HCEC 1CT (cell line): ENCODE measurements at places on chromosomes 1 and 21.
A peak's percentile ranks its signal among the peaks of the same experiment; 100 is the strongest.

DNA sequence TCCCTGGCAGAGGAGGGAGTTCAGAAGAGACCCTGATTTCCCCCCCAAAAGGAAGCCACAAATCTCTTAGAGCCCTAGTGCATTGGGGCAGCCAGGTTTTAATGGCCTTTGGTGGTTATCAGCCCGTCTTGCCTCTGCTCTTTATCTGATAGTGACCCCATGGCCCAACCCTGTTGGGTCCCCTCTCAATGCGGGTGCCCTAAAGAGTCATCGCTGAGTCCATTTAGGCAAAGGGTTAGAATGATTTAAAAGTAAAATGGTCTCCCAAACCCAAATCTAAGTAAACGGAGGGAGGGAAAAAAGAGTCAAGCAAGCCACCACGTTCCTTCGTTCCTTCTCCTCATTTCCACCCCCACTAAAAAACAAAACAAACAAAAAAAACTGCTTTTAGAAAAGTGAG is 164.0 kb downstream of the RUNX1 start:
- no peak for DNase-seq

- peak; percentile 4 for DNase-seq
Measured at GRCh38 chr1:157852476-157852875, 10.9 kb upstream of the CD5L start.

GRCh38 chr1:64508629-64509028 is 38.7 kb downstream of the CACHD1 start:
- DNase-seq: no peak

- peak; percentile 67 for DNase-seq
Measured at GRCh38 chr1:1040004-1040991, 20.4 kb downstream of the AGRN start.

- DNase-seq: no peak
Measured at GRCh38 chr1:36855699-36856494, 178.4 kb downstream of the GRIK3 start.

DNA sequence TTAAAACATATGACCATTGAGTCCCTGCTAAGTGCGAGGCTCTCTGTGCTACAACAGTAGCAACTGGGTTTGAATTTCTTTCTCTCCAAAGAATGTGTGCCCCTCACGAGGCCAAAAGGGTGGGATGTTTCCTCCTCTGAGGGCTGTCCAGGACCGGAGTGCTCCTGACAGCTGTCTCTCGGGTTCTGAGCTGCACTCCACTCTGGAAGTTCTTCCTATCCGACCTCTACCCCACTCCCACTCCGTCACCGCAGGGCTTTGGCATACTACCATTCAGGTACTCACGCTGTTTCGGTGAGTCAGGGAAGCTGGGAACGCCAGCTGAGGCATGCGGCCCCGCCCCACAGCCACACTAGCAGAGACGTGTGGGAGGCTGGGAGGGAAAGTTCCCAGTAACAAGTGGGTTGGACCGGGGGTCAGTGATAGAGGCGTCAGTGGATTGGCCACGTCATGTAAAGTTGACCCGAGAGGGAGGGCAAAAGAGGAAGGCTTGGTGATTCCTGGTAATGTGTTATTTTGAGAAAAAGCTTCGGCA is 705 bp upstream of the SLC50A1 start:
- DNase-seq: peak; percentile 88

DNA sequence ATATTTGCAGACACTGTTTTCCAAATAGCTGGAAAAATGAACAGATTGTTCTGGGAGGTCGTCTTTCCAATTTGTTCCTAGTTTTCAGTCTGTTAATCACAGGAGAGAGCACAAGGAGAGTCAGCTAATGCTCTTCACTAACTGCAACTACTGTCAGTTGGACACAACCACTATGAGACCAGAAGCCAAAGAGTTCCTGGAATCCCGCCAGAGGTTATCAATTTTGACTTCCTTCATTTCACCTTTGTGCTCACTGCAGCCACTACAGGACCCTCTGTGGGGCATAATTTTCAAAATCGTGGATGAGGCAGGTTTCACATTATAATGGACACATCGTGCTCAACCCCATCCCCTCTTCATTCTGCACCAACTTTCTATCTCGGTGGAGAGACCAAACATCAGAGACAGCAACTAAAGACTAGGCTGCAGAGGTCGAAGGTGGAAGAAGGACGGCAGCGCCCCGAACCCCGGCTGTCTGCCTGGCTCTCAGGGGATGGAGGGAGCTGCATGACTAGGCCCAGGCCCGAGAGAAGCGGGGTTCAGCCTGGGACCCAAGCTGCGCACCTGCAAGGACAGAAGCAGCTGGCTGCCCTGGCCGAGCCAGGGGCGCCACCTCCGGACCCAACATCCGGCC is 602 bp downstream of the KIAA0319L start:
- DNase-seq: no peak

GRCh38 chr1:161390559-161390858 is 22.8 kb upstream of the CFAP126 start:
- peak; percentile 42 for DNase-seq

DNA sequence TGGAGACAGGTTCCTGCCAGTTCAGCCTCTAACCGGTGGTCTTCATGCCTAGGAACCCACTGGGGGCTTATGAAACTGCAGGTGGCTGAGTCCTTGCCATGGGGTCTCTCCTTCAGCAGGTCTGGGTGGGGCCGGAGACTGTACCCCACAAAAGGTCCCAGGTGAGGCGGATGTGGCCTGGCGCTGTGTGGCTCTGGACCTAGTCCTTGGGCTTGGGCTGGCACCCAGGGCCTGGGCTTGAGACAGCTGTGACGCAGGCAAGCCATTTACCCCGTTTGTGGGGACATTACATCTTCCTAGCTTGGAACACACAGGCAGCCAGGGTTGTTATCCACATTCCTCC is 5.9 kb upstream of the SLX9 start:
- DNase-seq: no peak

DNA sequence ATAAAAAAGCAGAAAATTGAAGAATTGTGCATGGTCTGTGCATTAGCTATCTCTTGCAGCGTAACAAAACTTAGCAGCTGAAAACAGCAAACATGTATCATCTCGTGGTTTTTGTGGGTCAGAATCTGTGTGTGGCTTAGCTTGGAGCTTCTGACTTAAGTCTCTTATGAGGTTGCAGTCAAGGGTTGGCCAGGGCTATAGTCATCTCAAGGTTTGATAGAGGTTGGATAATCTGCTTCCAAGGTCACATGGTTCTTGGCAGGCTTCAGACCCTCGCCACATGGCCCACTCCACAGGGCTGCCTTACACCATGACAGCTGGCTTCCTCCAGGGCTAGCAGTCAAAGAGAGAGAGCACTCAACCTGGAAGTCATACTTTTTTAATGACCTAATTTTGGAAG is 35.9 kb downstream of the CNST start:
- no peak for DNase-seq

DNA sequence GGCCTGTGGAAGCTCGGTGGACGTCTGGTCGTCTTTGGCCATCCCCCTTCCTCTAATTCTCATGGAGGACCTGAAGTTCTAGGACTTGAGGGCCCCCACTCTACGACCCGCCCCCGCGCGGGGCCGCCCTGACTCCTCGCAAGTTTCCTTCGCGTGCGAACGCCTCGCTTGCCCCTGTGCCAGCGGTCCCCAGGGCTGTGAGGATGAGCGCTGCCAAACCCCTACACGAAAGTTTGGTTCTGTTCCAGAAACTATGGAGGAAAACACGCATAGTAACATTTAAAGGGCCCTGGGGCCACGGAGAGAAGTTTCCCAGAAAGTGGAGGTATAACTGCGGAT is 304 bp upstream of the GNG12 start:
- DNase-seq: peak; percentile 29

DNA sequence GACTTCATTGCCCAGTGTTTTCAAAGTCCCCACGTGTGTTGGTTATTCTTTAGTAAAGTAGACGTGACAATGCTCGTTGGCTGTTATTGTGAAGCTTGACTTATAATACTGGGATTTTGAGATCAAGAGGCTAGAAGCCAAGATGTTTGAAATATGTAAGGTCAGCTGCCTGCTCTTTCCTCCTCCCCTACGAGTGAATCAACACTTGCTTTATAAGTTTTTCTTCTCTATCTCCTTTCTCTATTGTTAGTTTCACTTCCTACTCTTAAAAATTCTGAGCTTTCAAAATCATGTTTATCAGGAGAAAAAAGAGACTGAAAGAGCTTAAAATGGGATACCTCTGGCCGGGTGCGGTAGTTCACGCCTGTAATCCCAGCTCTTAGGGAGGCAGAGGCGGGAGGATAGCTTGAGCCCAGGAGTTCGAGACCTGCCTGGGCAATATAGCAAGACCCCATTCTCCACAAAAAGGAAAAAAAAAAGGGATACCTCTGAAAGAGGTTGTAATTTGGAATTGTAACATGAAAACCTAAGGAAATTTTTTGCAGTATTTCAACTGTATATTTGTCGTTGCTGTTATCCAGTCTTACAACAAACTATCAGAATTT is 72.0 kb downstream of the EPB41 start:
- no peak for DNase-seq

DNA sequence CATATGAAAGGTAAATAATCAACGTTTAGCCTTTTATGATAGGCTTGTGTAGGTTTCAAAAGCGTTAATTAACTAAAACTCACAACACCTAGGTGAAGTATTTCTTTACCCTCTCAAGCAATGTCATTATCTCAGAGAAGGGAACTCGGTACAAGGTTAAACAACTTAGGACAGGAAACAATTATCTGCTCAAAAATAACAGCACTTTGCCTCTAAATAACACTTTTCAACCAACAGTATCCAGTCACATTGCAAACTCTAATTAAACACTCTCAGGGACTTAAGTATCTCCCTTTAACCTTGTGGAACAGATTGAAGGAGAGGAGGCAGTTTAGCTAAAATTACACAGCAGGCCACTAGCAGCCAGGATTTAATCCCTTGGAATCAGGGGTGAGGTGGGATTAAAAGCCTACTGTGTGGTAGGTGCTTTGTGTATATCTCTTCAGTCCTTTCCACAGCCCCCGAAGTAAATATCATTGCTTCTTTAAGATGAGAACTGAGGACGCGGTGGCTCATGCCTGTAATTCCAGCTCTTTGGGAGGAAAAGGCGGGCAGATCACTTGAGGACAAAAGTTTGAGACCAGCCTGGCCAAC is 5.2 kb upstream of the AKNAD1 start:
- no peak for DNase-seq

DNA sequence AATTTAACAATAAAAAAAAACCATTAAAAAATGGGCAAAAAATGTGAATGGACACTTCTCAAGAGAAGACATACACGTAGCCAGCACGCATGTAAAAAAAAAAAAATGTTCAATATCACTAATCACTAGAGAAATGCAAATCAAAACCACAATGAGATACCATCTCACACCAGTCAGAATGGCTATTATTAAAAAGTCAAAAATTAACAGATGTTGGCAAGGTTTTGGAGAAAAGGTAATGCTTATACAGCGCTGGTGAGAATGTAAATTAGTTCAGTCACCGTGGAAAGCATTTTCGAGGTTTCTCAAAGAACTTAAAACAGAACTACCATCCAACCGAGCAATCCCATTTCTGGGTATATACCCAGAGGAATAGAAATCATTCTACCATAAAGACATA is 1091.5 kb upstream of the B3GALT2 start:
- no peak for DNase-seq

GRCh38 chr1:2099886-2100779 is 49.9 kb downstream of the PRKCZ start:
- DNase-seq: no peak

DNA sequence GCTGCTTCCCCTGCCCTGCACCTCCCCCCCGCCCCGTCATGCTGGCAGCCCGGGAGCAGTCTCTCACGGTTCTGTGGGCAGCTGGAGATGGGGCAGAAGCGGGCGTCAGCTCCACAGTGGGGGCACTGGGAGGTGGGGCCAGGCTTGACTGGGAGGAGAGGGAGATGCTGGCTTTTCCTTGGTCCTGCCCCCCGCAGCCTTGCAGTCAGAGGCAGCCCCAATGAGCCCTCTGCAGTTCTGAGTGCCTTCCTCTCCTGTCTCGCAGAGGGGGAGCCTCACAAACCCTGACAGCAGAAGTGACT is 21.7 kb downstream of the ARHGEF10L start:
- DNase-seq: no peak

DNA sequence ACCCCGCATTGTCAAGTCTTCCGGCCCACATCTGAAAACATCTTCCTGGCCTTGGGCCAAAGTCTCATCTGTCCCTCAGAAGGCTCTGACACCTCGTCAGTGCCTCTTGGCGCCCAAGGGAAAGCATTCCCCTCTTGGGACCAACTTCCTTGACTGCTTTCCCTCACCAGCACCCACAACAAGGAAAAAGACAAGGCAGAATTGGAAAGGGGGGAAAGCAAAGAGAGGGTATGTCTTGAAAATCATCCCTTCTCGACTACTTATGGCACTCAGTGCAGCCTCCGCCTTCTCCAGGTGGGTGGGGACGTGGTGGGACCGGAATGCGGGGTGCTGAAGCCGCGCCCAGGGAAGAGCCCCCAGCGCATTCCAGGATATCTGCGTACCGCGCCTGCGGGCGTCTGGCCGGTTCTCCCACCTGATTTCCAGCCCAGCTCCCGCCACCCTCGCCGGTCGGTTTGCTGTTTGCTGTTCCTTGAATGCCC is 554 bp upstream of the SLC39A1 start:
- no peak for DNase-seq

- no peak for DNase-seq
Measured at GRCh38 chr1:8939362-8939995, 6.2 kb upstream of the CA6 start.

DNA sequence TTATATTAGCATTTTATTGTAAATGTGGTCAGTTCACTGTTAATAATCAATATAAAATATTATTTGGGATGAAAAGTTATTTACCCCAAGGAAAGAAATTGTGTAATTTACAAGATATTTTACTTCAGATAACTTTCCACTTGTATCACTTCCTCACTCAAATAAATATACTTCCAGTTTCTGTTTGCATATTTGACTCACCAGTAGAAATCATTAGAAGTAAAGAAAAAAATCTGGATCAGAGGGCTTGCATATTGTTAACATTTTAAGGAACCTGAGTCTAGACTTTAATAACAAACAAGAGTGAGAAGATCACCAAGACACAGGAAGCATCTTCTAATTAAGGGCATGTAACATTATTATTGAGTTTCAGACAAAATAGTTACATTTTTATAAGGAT is 347 bp upstream of the KRTAP20-4 start:
- DNase-seq: no peak

DNA sequence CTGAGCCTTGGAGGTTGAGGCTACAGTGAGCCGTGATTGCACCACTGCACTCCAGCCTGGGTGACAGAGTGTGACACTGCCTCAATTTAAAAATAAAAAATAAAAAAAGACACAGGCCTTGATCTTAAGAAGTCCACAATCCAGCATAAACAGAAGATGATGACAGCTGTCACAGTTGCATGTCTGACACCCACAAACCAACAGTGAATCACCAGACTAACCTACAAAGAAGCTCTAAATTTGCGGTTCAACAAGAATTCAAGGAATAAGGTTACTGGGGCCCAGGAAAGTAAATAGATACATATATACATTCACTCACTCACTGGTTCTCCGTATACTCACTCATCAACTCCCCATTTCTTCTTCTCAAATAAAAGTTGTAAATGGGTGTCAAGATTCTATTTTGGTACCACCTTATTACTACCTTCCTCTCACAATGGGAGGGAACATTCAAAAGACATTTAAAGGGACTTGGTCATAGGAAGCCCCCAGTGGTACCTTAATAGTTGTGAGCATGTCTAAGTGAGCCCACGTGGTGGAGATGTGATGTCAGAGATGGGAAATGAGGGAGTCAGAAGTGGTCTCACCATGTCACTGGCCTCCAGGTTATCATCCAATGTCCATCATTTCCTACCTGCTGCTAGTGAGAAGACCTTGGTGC is 66.9 kb upstream of the PRDX6 start:
- DNase-seq: no peak
